ENCODE measurements at places on chromosomes 6 and 20.

DNA sequence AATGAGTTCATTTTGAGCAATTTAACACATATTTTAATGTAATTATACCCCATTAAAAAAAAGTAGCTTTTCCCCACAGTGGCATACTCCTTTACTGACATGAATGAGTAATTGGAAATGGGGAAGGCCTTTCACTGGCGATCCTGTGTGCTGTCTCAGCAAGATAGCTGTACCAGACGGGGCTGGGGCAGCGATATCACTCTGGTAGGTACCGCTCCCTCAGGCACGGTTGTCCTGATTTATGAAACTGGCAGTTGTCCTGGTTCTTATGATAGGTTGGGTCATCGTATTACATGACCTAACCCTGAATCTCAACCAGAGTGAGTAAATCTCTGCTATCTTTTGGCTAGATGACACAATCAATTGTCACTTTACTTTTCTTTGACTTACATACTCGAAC lies 355.0 kb upstream of the MAP3K7 start:
- DNase-seq = no peak

DNA sequence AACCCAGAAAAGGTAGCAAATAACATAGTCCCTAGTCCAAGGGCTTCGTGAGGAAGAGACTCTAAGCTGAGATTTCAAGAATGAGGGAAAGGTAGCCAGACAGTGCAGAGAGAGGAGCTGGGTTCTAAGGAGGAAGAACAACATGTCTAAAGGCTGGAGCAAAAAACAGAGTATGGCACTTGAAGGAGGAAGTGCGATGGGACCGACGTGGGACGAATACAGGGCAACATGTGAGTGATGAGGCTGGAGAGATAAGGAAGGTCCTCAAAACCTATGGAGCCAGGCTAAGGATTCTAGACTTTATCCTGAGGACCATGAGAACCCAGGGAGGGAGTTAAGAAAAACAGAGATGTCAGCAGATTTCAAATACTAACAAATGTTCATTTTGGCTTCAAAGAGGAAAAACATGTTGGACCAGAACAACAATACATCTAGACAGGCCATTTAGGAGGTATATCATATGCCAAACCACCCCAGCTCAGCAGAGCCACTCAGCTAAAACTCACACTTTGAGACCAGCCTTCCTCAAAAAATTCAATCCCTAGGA lies 17.5 kb downstream of the ATXN1 start:
- no peak for DNase-seq

DNA sequence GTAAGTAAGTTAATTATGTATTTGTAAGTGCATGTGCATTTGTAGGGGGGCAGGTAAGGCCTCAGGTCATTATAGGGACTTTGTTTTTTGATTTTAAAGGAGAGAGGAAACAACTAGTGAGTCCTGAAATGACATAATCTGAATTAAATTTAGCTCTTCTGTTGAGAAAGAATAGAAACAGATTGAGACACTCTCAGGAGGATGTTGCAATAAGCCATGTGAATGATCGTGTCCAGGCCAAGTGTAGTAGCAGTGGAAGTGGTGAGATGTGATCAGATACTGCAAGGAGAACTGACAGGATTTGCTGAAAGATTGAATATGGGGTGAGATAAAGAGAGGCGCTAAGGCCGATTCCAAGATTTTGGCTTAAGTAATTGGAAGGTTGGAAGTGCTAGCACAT lies 2.6 kb upstream of the CENPW start:
- DNase-seq = no peak

GRCh38 chr20:46253391-46253790 lies 54.9 kb downstream of the CDH22 start:
- DNase-seq = no peak

- no peak for DNase-seq
Observed at GRCh38 chr6:154350293-154350692, 6.3 kb downstream of the IPCEF1 start.

DNA sequence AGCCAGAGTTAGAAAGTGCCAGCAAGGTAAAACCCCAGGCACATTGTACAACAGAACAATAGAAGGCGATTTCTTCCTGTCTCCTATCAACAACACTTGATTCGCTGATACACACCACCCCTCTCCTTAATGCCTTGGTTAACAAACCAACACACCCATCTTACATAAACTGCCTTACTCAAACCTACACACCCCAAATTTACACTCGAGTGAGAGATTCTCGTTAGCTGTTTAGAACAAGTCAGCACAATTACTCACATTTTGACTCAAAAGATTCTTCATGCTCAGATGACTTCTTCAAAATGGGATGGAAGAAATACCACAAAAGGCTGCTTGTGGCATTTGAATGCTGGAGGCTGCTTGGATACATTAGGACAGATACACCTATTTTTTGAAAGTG lies 80.0 kb upstream of the FOXQ1 start:
- DNase-seq = no peak

DNA sequence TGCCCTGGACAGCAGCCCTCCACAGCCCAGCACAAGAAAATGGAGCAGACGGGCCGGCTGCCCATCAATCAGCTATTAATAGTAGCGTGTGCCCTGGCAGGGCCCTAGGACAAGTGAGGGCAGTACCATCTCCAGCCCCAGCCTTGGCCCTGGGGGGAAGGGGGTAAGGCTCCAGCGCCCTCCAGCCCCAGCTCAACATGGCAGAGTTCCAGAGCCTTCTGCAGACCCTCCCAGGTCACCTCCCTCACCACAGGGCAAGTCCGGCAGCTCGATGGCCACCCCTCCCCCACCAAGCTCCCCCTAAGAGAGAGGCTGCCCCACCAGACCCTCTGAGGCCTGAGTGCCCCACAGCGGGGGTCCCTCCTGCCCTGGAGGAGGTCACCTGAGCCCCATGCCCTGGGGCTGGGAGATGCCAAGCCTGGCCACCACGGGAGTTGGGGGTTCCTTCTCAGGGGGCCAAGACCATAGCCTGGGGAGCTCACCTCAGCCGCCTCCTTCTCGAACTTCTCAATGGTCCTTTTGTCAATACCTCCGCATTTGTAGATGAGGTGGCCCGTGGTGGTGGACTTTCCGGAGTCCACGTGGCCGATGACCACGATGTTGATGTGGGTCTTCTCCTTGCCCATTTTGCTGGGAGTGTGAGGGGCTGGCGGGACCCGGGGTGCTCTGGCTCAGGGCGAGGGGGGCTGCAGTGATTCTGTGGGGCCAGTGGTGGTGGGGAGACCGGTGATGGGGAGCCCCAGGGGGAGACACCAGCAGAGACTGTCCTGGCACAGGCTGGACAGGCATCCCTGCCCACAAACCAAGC lies 1.5 kb downstream of the EEF1A2 start:
- DNase-seq = no peak

DNA sequence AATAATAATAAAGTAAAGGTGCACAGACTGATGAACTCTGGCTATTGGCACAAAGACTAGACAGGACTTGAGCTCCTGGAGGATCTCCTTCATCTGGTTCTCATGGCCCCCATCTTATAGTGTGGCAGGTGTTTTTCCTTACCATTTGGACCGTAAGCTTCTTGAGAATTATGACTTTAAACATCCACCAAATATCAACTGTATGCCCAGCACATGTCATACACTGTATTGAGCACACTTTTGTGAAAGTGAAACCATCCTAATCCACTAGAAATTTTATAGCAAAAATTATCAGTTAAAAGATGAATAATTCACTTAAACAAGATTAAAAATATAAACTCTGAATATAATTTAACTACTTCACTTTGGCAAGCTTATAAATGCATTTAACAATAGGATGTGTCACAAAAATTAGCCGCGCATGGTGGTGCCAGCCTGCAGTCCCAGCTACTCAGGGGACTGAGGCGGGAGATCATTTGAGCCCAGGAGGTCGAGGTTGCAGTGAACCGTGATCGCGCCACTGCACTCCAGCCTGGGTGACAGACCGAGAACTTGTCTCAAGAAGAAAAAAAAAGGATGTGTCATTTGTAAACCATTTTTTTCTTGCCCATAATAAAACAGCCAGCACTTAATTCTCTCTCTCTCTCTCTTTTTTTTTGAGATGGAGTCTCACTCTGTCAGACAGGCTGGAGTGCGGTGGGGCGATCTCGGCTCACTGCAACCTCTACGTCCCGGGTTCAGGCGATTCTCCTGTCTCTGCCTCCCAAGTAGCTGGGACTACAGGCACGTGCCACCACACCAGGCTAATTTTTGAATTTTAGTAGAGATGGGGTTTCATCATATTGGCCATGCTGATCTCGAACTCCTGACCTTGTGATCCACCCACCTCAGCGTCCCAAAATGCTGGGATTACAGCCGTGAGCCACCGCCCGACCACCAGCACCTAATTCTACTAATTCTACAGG lies 9.1 kb downstream of the HIVEP2 start:
- DNase-seq = no peak

GRCh38 chr6:22081709-22082108 lies 215.1 kb downstream of the PRL start:
- no peak for DNase-seq

DNA sequence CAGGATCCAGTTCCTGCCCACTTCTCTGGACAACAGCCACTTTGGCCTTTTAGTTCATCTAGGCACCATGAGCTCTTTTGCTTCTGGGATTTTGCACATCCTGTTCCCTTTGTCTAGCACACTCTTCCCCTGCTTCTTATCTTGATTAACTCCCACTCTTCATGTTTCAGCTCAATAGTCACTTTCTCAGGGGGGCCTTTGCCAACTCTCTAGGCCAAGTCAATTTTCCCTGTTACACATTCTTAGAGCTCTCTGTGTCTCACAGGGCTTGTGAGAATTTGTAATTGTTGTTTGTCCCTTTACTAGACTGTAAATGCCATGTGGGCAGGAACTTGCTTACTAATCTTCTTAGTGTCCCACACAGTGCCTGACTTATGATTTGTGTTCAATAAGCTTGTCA lies 58.1 kb upstream of the EPB41L1 start:
- DNase-seq = no peak

- DNase-seq = no peak
Observed at GRCh38 chr6:53317861-53318260, 30.9 kb downstream of the ELOVL5 start.

DNA sequence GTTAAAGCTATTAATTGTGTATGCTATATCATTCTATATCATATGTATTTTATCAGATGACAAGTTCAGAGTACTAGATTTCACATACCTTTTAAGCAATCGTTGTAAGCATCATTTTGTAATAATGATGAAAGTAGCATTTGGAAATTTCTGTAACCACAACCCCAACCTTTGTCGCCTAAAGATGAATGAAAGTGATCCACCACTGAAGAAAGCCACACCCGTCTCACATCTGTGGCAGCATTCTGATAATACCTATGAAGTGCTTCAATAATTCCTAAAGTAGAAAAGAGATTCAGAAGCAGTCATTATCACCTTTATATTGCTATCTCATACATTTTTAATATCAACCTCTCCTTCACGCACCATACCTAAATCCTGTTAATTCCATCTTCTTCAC lies 16.6 kb downstream of the ZUP1 start:
- DNase-seq = no peak

DNA sequence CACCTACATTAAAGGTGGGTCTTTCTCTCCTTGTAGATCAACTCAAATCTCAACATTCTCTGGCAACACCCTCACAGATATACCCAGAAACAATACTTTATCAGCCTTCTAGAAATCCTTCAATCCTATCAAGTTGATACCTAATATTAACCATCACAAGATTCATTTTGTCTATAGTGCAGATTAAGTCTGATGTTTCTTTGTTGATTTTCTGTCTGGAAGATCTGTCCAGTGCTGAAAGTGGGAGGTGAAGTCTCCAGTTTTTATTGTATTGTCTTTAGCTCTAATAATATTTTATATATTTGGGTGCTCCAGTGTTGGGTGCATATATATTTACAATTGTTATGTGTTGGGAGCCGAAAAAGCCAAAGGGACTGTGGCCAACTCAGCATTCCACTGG lies 493.9 kb upstream of the ADGRB3 start:
- DNase-seq = no peak

GRCh38 chr6:42696526-42697267 lies 25.7 kb downstream of the PRPH2 start:
- no peak for DNase-seq

DNA sequence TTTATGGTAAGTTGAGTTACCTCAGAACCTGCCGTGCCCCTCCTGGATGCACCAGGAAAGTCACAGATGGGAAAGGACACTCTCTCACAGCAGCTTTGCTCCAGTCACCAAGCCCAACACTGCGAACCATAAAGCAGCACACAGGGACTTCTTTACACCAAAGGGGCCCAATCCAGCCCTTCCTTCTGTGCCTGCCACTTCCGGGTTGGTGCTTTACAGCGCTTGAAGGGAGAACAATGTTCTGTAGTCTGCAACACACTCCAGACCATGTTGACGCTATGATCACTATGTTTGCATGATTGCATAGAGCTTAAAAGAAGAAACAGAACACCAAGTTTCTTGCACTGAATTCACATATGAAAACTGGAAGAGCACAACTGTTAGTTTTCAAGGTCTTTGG lies 57.1 kb downstream of the SERAC1 start:
- no peak for DNase-seq

- no peak for DNase-seq
Observed at GRCh38 chr6:56637640-56638039, 5.0 kb downstream of the DST start.

GRCh38 chr6:41065550-41066026 lies 6.6 kb downstream of the OARD1 start:
- no peak for DNase-seq

- no peak for DNase-seq
Observed at GRCh38 chr20:5141615-5142014, 14.8 kb downstream of the CDS2 start.

DNA sequence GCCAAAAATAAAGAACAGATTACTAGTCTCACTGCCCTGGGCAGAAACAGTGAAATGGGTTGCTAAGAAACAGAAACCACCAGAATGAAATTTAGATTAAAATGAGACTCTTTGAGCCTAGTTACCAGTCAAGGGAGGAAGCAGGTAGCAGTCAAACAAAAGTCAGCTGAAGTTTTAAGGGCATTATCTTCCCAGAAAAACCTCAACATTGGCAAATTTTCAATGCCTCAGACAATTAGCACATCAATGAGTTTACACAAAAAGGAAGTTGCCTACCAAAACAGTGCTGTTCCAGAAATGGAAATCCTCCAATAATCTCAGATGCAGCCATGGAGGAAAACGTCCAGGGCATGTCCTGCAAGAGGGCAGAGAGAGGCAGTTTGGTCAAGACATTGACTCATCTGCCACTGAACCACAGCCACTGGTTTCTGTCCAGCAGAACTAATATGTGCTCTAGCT lies 399.7 kb upstream of the ADGRB3 start:
- no peak for DNase-seq

DNA sequence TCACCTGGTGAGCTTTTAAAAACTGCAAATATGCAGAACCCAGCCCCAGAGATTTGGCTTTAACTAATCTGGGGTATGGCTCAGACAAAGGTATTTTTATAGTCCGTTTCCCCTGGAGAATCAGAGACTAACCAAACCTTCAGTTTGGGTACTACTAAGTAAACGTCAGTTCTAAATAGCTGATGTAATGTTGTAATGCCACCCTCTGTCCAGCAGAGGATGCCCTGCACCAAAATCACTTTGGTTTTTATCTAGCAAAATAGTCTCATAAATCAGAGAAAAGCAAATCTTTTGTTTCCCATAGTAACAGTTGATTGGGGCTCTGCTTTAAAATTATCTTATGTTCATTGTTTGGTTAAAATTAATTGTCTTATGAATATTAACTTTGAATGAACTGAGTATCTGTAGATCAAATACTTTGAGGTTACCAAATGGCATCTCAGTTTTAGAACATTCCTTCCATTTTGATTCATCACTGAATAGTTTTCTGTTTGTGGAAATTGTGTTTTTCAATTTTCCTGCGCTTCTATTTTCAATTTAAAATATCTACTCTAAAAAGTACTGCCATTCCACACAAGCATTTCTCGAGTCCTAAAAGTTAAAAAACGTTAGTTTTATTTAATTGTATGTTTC lies 278.3 kb upstream of the PLCB4 start:
- DNase-seq = no peak
